ENCODE measurements at places on chromosomes 2 and 18.
A peak's percentile ranks its signal among the peaks of the same experiment; 100 is the strongest.

DNA sequence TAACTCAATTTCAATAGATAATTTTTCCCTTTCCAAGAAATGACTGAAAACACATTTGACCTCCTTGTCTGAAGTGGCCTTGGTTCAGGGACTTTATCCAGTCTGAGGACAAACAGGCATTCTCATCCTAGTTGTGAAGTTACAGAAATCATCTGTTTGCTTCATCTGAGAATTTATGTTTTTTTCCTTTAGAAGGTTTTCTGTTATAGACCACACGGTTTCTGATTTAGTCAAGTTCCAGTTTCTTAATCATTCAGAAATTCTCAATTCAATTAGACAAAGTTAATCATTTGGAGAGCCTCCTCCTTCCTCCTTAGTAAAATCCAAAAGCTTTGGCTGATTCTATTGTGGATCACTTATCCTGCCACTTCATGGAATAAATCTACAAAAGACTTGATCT lies 60.9 kb downstream of the ICOS start:
- DNase-seq: no peak

DNA sequence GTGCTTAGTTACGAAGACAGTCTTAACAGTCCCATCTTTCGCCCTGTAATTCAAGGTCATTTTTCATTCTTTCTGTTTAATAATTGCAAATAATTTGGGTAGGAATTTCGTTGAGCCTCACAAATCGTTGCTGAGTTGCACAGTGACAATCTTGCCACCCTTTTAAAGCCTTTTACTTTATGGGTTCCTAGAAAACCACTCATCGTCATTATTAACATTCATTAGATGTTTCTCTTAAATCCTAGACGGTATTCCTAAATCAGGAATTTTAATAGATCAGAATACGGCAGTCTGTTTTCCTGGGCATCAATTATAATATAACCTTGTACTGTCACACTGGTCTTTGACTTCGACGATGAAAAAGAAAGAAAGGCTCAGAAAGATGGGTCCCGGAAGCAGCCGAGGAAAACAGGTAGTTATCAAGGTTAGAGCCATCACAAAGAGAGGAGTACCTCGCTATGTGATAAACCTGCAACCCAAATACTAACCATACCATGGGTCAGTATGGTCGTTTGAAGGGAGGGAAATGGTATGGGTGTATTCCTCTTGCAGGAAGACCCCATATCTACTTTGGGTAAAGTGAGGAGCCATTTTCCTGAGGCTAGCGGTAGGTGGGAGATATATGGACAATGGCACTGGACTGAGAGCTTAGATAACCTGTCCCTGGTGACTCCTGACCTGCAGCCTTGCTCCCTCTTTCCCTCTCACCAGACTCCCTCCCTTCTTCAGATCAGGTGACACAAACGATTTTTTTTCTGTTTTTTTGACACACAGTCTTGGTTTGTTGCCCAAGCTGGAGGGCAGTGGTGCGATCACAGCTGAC lies 981 bp upstream of the SF3B1 start:
- no peak for DNase-seq

GRCh38 chr2:222514901-222515300 lies 90.6 kb downstream of the SGPP2 start:
- no peak for DNase-seq

DNA sequence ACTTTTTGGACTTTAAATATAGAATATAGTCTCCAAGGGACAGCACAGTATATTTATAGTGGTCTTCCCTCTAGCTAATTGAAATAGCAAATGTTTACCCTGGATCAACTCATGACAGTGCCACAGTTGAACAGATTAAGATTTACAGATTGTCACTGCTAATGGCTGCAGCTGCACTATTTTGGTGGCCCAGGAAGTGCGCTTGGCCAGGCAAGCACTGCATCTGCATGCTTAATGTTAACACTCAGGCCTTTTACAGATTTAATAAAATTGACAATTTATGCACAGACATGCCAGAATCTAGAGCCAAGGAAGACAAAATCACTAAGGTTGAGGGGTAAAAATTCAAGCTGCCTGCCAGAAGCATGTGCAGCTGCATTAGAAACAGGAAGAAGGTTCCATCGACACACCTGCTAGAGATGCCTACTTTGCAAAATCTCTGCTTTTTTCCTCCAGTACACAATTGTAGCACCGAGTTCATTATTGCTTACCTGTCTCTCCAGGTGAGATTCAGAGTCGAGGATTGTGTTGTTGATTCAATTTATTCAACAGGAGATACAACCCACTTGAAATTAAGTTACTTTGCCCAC lies 1042.3 kb upstream of the NRXN1 start:
- no peak for DNase-seq

DNA sequence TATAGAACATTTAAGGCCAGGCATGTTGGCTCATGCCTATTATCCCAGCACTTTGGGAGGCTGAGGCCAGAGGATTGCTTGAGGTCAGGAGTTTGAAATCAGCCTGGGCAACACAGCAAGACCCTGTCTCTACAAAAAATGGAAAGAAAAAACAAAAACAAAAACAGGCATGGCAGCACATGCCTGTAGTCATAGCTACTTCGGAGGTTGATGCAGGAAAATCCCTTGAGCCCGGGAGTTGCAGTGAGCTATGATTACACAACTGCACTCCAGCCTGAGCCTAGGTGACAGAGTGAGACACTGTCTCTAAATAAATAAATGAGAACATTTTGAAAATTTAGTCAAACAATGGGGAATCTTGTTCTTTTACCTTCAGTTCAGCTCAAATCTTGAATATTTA lies 12.1 kb upstream of the YES1 start:
- no peak for DNase-seq

GRCh38 chr2:207891086-207891844 lies 121.6 kb upstream of the FZD5 start:
- no peak for DNase-seq

GRCh38 chr18:61743775-61744531 lies 148.9 kb downstream of the RNF152 start:
- no peak for DNase-seq

- DNase-seq: no peak
Observed at GRCh38 chr2:135603543-135603942, 72.3 kb downstream of the R3HDM1 start.

GRCh38 chr2:200828104-200828503 lies 16.4 kb downstream of the BZW1 start:
- no peak for DNase-seq

DNA sequence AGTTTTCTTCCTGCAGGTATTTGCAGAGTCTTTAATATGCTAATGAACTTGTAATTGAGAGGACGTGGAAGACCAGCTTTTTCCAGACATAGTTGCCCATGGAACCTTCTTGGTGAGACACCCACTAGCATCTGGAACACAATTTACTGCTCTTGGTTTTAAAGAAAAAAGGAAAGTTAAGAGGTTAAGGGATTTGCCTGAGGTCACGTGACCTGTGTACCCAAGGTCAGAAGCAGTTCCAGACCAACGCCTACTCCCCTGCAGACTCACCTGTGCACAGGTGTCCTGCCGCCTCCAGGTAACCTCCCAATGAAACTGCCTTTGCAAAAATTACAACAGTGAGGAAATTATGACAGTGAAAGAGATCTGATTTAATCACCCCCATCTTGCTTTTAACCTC lies 172.7 kb downstream of the ANAPC1 start:
- DNase-seq: no peak

DNA sequence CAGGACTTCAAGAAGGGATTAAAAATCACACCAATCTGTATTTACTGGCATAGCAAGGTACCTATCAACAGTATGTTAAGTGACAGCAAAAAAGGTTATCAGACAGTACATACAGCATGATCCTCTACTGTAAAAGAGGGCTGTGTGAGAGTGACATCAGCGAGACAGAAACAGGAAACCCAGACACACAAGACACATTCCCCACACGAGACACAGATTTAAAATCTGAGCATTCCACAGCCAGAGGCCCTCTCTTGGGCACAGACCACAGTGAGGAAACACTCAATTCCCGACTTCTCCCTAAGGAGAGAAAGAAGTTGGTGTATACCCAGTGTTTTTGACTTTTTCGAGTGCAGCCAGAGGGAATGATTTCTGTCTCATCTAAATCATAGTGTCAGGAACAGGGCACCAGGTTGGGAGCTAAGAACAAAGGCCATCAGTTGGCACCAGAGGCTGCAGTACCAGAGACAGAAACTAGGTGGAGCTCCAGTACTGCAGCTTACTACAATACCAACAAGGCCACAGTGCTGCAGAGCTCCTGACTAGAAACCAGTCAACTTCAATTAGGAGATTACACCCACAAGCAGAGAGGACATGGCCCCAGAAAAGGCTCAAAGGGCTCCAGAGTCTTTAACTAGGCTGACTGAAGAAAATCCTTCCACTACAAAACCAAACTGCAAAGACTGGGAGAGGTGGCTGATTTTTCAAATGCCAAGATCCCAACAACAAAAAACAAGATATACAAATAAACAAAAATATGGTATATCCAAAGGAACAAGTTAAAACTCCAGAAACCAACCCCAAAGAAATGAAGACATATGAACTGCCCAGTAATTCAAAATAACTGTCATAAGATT lies 41.0 kb downstream of the UNC50 start:
- peak; percentile 56 for DNase-seq

DNA sequence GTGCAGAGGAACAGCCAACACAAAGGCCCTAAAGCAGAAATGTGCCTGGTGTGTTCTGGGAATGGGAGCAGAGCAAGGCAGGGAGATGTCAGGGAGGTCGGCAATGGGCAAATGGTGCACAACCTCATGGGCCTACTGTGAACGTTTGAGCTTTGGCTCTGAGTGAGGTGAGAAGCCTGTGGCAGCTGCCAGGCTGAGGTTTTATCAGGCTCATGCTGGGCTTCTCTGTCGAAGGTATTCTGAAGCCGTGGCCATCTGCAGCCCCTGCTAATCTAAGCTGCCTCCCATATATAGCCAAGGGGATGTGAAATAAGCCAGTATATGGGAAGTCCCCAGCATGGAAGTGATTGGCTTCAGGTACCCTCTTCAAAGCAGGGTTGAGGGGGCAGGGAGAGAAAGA lies 193.3 kb downstream of the SLC4A3 start:
- no peak for DNase-seq

- no peak for DNase-seq
Observed at GRCh38 chr2:68387408-68388350, 22.6 kb downstream of the PLEK start.

DNA sequence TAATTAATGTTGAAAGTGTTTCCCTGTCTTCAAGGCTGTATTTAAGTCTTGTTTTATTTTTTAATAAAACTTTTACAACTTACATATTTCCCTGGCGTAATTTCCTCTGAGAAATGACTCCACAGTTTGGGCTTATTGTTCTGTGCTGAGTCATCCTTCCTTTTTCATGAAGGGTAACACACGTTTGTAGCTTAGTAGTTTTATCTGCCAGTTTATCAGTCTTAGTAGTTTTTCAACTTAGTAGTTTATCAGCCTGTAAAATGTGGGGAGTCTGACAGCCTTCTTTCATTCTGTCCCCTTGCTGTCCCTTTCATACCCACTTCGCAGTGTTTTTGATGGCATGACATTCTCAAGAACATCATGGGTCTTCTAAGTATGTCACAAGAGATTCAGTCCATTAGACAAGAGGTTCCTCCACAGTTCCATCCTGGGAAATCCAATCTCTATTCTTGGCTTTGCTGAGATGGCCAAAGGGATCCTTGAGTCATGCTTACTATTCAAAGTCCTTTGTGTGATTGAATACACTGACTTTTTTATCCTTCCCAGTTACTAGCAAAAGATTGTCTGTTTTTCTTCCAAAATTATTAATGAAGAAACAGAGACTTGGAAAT lies 60.0 kb upstream of the SGPP2 start:
- DNase-seq: no peak

DNA sequence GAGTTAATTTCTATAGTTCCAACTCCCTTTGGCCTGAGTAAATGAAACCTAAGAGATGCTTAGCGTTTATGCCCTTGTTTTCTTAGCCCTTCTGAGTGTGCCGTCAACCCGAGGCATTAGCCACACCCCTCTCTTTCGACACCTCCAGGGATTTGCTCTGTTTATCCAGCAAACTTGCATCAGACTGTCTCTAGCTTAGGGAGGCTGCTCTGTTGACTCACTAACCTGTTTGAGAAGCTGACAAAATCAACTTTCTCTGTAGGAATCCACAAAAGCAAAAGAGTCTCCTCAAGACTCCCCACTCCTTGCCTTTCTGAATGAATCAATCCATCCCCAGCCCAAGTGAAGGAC lies 317.6 kb downstream of the TNS1 start:
- no peak for DNase-seq

DNA sequence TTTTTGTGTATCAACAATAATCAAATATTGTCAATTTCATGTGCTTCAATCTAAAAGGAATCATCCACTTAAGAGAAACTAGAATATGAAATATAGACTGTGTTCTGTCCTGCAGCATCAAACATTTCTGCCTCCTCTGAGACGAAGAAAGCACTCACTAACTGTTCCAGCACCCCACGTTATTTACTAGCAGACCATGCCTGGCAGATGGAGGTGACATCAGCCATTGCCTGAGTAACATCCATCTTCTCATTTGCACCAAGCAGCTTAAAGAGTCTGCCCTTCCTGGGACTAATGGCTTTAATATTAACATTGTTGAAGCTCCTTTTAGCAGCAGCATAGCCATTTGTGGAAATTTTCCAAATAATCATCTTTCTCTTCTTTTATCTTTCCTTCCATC lies 25.7 kb downstream of the SGPP2 start:
- DNase-seq: no peak

DNA sequence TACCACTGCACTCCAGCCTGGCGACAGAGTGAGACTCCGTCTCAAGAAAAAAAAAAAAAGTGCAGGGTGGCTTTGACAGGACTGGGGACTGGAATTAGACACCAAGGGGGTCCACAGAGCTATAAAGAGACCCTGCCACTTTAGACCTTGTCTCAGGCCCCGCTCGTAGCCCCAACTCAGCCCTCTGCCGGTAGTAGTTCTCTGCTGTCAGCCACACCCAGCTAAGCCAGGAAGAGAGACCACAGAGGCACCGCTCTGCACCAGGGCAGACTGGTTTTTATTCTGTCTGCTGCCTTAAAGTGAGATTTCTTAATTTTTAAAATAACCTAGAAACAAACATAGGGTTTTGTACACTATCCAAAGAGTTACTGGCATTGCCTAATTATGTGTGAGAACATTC lies 66.0 kb downstream of the STEAP3 start:
- no peak for DNase-seq

DNA sequence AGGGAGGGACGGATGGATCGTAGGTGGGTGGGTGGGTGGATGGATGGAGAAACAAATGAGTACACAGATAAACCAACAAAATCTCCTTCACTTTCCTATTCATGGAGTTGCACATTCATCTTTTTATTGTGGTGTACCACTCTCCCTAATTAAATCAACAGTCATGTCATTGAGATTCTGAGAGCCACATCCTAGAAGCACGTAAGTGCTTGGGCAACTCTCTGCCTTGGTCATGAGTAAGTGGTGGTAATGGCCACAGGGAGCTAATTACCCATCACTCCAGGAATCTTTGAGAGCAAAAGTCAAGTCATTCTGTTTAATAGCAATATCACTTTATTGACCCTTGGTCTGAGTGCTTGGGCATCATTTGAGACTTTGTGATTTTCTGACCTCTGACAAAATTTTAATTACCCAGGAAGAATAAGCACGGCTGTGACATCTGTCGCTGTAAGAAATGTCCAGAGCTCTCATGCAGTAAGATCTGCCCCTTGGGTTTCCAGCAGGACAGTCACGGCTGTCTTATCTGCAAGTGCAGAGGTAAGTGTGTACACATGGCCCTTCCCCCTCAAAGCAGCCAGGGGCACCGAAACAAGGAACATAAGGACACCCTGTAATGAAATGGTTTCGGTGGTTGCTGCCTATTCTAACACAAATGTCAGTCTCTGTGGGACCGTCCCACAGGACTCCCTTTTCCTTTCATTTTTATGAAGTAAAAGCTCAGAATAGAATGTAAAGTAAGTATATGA lies 85.9 kb downstream of the FEZ2 start:
- no peak for DNase-seq

- no peak for DNase-seq
Observed at GRCh38 chr18:50287028-50287440, 458 bp downstream of the CXXC1 start.

GRCh38 chr2:168793596-168793995 lies 8.8 kb upstream of the NOSTRIN start:
- no peak for DNase-seq

Measured in stimulated activated CD8-positive, alpha-beta memory T cell treated with anti-CD3 and anti-CD28 coated beads, Interleukin-12 subunit alpha, Interleukin-12 subunit beta, amount 100 ng/mL, for 4 hours (primary cell).